H7 (cell line): ENCODE measurements at places on chromosomes 7 and 10. TPM values are rescaled to one million over a fixed set of nuclear protein-coding genes. Genes with fewer than 3 reads are reported as not detected.

Gene PHKG1
- total RNA-seq: 0.14 and 0.59 TPM in 2 replicates

Gene PTPRZ1
- total RNA-seq: 49.9 and 78.1 TPM in 2 replicates

DNA sequence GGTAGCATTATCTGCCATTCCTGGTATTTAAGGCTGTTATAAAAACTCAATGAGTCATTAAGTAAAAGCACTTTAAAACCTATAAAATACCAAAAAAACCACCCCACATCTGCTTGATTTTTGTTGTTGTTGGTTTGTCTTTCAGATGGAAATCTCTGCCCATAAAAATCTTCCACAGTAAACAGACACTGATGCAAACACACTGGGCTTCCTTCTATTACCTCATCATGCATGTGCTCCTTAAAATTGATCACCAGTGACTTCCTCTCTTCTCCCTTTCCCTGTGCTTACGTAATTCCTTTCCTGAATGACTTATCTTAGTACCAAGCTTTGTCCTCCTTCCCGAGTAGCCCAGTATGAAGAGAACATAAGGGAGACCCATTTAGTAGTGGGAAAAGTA is 167.2 kb downstream of the EVX1 start:
- no peak for DNase-seq

- peak; percentile 22 for DNase-seq
Observed at GRCh38 chr7:91941450-91941849, 788 bp downstream of the AKAP9 start.

DNA sequence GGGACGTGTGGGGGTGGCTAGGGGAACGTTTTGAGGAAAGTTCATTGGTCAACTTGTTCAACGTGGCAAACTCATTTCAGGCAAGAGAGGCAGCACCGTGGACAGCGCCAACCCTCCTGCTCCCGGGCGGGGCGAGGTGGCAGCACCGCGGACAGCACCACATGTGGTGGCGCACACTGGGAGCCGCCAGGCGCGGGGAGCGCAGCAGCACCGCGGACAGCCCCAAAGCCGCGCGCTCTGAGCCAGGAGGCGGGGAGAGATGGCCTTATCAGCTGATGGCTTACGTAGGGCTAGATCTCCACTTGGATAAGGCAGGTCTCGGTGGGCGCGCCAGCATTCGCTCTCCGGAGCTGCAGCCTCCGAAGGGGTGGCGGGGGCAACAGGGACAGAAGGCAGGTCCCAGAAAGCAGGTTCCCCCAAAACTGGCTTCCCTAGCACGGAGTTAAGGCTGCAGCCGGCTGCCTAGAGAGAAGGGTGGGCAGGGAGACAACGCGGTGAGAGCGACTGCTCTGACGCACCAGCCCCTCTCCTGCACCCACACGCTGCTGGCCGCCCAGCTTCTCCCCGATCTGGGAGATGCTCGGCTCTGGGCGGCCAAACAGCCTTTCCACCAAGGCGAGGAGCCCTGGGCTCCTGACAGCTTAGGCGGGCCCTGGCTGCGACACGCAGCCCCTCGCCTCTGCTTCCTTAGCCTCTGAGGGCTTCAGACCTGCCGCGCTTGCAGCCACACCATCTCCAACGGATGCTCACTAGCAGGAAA is at the start of gene HTR5A:
Gene HTR5A, plus strand, starts transcription at position 333 of the 760 bp plus-strand sequence. CDS start 576 bp downstream, outside the sequence.
- DNase-seq: peak; percentile 98

DNA sequence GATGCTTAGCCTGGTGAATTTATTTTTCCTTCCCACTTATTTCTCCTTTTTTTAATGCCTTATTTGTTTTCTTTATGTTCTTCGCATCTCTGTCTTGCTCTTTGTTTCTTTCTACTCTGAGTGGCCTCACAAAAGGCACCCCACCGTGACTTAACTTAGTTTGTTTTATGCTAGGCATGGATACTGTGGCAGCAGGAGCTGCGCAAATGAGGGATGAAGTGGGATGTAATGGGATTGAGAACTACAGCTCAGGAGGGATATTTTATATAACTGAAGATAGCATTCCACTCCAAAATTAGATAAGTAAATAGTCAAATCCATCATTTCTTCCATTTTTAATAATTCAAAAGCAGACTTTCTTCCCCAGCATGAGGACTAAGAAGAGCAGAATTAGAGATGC is 1.7 kb upstream of the CACNA2D1 start:
- DNase-seq: peak; percentile 17

- DNase-seq: no peak
Observed at GRCh38 chr10:34454590-34455261, 360.4 kb downstream of the PARD3 start.
